ENCODE measurements at places on chromosomes 7 and 10.

DNA sequence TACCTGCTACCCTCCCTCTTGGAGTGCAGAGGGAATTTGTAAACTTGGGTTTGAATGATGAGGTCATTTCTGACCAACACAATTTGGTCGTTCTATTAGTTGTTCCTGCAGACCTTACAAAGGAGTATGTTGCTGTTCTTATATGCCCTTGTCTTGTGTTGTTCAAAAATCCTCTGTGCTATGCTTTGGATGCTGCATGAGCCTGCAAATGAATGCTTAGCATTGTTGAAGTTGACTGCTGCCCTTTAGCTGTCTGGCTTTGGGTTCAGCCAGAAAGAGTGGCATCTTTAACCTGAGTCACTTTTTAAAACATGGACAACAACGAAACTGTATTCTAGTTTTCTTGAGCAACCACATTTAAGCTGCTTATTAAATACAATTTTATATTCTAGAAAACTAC is 80.3 kb downstream of the SND1 start:
- no peak for DNase-seq

GRCh38 chr10:97087296-97087695 is 98.5 kb downstream of the SLIT1 start:
- no peak for DNase-seq

GRCh38 chr7:16098058-16098457 is 323.3 kb downstream of the CRPPA start:
- DNase-seq: no peak

- DNase-seq: peak; percentile 47
Measured at GRCh38 chr7:44727158-44727936, 21.3 kb upstream of the ZMIZ2 start.

DNA sequence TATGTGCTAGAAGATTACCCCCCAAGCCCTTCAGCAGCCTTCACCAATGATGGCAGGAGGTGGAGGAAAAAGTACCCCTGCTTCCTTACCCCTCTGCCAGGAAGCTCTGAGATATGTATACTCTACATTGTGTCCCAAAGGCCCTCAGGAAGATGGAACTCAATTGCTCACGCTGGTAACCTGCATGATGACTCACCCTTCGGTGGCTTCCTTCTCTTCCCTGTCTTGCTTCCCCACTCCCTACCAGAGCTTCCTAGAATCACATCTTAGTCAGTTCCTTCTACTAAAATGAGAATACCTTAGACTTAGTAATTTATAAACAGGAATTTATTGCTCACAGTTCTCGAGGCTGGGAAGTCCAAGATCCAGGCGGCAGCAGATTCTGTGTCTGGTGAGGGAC is 405.6 kb downstream of the TYW1 start:
- DNase-seq: no peak

DNA sequence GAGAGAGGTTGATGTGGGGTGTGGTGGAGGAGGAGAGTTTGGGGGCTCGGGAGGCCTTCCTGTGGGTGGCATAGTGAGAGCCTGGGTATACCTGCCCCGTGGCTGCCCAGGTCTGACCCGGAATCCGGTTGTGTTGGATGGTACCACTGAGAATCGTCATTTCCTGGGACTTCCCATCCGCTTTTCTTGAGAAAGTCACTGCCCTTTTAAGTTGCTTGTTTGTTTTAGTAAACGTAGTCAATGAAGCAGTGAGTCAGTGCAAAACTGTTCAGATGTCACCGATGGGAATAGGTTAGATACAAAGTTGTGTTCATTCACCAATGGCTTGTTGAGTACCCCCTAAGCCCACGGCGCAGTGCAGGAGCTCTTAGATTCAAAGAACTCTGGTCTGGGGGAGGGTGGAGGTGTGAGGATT is 285.8 kb downstream of the CAMK1D start:
- no peak for DNase-seq

- DNase-seq: no peak
Measured at GRCh38 chr7:26178272-26178960, 22.1 kb downstream of the HNRNPA2B1 start.

- DNase-seq: no peak
Measured at GRCh38 chr7:33821970-33822369, 83.4 kb upstream of the BMPER start.

- DNase-seq: no peak
Measured at GRCh38 chr10:11086177-11086840, 68.6 kb downstream of the CELF2 start.

GRCh38 chr10:48739170-48739569 is 54.5 kb downstream of the WDFY4 start:
- no peak for DNase-seq

- no peak for DNase-seq
Measured at GRCh38 chr7:41568135-41568534, 134.8 kb downstream of the INHBA start.

DNA sequence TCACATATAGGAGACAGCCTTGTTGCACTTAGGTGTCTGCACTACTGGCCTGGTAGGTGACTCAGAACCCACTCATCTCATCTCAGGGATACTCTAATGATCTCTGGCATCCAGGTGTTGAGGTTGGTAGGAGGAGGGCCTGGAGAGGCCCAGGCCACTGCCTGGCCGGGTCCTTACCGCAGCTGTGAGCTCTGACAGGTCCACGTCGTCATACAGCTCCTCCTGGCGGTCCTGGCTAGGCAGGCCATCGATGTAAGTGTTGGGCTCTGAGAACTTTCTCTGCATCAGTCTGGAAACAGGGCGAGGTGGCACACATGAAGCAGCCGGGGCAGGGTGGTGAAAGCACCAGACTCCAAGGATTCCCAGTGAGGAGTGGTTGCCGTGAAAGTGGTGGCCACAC is 62.1 kb downstream of the VWA2 start:
- DNase-seq: no peak

DNA sequence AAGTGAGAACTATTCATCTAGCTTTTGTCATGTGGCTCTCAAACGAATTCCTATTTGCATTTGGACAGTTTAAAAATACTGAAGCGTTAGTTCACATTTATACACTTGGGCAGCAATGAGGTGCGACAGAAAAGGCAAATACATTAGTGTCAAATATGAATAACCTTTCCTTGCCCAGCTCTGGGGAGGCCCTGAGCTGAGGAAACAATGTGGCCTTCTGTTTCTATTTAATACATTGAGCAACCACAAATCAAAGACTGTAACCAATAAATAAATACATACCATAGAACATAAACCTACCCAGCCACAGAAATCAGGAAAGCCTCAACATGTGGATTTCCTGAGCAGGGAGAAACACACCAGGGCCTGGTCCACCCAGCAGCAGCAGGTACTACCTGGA is 585.2 kb downstream of the PARD3 start:
- no peak for DNase-seq

- no peak for DNase-seq
Measured at GRCh38 chr7:33781796-33782195, 123.5 kb upstream of the BMPER start.

DNA sequence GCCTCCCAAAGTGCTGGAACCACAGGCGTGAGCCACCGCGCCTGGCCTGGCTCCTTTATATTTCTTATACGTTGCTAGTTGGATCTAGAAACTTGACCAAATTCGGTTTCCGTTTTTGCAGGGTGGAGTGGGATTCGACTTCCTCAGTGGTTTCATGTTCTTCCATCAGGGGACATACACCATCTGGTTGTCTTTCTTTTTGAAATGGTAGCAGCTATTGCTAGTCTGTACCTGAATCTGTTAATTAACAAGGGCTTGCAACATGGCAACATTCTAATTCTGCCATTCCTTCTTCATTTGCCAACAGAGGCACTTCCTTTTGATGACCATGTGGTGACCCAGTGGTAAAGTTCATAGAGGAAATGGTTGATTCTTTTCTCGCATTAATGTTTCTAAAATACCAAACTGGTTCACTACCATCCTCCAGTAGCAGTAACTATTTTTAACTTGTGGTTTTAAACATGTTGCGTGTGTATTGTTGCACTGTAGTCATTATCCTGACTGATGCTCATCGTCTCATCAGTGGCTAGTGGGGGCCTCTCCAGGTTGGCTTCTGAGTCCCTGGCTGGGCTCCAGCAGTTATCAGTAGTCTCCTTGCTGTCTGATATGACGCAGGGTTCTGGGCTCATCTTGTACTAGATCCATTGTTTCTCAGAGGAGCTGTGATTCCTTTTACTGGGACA is 159.2 kb downstream of the RGS10 start:
- DNase-seq: peak; percentile 94

- no peak for DNase-seq
Measured at GRCh38 chr10:20877554-20877953, 19.6 kb downstream of the NEBL start.

- no peak for DNase-seq
Measured at GRCh38 chr7:142733271-142733670, 16.0 kb upstream of the PRSS1 start.

DNA sequence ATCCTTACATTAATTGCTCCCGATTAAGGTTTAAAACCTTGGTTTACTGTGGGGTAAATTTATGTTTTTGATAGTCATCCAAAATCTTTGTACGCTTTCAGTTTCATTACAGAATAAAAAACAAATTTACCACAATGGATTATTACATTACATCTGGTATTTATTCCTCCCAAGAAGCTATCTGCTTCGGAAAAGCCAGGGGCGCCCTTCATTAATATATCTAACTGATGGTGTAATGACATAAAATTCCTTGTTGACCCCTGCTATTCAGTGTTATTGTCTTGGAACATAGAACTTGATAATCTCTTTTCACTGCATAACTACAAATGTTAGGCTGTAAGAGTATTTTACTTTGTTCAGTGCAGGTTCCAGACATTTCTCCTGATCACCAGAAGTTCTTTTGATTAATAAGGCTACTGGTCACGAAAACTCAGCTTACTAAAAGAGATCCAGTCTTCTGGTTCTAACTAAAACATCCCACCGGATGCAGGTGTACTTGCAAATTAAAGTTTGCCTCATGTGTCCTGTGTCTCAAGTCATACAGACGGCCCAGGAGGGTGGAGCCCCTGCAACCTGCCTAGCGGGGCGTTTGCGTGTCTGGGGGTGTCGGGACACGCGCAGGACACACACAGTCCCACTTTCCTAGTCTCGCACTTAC is 581 bp upstream of the GLCCI1 start:
- DNase-seq: no peak

DNA sequence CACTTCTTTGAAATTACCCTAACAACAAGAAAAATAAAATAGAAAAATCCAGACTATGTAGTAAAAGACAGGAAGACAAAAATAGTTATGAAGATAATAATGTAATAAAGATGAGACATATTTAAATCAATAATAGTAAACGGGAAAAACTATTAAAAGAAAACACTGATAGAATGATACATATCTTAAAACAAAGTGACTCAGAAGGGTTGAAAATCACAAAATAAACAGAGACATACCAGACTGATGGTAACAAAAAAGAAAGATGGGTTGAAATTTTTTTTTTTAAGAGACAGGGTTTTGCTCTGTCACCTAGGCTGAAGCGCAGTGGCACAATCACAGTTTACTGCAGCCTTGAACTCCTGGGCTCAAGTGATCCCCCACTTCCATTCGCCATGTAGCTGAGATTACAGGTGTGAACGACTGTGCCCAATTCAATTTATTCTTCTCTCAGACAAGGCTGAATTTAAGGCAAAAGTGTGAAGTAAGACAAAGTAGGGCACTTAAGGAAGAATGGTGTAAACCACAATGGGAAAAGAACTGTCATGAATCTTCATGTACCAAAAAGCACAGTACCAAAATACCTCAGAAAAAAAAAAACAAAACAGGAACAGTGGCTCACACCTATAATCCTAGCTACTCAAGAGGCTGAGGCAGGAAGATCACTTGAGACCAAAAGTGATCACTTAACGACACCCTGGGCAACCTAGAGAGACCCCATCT is 47.4 kb downstream of the LMBR1 start:
- no peak for DNase-seq

DNA sequence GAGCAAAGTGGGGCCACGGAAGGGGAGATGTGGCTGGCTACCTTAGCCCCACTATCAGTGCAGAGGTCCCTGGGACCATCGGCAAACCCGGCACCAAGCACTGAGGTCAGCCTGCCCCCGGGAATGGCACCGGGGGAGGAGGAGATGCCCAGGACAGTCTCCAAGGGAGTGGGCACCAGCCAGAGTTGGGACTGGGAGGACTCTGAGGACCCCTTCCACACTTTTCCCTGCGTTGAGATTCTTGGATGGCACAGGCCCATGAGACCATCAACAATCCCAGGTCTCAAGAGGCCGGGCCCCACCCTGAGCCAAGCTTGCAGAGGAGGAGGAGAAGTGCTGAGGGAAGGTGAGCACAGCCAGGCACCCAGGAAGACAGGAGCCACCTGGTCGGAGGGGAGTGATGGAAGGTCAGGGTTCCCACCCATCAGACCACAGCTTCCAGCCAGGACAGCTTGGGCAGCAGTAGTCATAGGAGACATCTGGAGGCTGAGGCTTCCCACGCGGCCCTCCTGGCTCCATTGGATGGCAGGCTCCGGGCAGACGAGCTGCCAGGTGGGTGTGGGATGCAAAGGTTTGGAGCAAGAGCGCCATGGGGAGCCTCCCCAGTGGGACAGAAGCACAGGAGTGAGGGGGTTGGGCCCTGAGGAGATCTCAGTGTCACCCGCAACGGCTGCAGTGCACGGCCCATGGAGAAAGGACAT is 2.6 kb upstream of the OPN4 start:
- DNase-seq: no peak

GRCh38 chr10:108989976-108990375 is 933.3 kb downstream of the XPNPEP1 start:
- no peak for DNase-seq

DNA sequence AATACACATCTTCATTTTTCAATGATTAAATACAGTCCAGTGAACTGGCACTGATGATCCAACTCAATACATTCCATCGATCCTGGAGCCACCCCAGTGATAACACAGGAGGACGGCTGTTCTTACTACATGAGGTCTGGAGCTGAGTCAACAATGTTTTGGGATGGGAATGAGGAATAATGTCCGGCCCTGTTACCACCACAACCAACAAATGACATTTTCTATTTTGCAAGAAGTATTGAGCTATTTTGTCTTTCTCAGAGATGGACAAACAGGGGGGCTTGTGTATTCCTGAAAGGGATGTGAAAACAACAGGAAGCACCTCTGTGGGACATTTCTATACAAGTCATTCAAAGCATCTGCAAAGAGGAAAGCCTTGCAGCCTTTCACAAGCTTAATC is 249.2 kb downstream of the PARD3 start:
- no peak for DNase-seq

DNA sequence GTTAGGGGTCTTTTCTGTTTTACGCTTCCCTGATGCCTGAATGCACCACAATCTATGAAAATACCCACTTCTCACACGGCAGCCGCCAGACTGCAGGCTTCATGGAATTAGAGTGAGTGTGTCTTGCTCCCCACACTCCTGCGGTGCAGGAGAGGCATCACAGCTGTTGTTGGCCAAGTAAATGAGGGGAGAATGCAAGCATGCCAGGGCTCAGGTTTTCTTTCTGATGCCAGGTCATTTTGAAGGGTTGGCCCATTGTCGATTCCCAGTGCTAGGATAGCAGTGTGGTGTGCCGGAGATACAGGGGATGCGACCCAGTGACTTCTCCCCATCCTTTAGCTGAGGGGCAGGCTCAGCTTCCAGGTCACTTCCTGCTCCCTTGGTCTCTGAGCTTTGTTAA is 16.3 kb downstream of the CXCL12 start:
- DNase-seq: no peak

DNA sequence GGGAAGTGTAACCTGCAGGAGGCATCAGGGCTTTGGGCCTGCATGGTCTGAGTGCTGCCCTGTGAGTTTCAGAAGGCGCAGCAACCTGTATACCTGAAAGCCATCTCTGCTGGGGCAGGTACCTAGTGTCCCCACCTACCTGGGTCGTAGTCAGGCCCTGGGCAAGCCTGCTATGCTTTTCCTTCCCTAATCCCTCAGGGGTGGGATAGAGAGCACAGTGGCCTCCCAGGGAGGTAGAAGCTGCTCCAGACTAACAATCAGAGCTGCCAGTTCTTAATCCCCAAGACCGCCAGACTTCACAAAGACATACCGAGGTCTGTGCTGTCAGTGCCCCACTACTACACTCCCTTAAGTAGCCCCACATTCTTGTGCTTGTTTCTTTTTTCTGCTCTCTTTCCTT is 52.0 kb downstream of the PTEN start:
- no peak for DNase-seq
